ENCODE measurements at places on chromosomes 3 and 15.

GRCh38 chr3:4930501-4930900, 48.7 kb upstream of the BHLHE40 start:
- no peak for DNase-seq

GRCh38 chr3:47359323-47359722, 21.5 kb upstream of the PTPN23 start:
- no peak for DNase-seq

DNA sequence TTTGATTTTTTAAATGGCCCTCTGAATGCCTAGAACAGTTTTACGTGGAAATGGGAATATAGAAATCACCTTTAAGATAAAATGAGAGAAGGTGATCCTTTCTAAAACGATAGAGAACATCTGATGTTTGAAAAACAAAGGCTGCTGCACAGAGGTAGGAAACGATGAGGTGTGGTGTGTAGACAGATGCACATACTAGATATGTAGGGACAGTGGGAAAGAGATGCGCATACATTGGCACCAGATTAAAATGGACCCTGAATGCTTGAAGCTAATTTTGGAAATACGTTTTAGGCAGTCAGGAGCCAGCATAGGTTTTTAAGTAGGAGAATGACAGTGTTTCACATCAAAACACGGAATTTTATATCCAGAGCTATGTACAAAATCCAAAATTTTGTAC, 29.0 kb downstream of the MAP6D1 start:
- no peak for DNase-seq

- no peak for DNase-seq
Observed at GRCh38 chr15:68025835-68026424, 28.2 kb upstream of the PIAS1 start.

- no peak for DNase-seq
Observed at GRCh38 chr3:178415384-178415783, 120.9 kb upstream of the KCNMB2 start.

GRCh38 chr15:61146091-61146930, 82.8 kb downstream of the RORA start:
- no peak for DNase-seq

DNA sequence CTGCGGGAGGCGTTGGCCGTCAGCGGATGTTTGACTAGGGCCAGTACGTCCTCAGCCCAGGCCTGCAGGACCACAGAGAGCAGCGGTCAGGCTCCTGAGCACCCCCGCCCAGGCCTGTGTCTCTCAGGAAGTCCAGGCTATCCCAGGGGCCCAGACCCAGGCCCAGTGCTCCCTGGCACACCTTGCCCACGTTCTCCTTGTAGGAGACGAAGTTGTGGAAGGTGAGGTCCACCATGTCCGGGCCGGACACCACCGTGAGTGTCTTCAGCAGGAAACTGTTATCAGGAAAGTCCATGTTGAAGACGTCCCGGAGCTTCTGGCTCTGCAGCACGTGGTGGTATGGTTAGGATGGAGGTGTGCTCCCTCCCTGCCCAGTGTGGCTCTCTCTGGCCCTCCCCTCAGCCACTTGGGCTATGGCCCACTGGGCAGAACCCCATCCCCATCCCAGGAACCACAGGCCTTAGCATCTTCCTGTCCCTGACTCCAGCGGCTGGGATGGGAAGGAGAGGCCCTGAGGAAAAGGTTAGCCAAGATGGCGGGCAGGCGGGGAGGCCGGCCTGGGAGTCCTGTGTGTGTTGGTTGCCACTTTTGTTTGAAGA, 5.3 kb downstream of the PLCB2 start:
- no peak for DNase-seq

DNA sequence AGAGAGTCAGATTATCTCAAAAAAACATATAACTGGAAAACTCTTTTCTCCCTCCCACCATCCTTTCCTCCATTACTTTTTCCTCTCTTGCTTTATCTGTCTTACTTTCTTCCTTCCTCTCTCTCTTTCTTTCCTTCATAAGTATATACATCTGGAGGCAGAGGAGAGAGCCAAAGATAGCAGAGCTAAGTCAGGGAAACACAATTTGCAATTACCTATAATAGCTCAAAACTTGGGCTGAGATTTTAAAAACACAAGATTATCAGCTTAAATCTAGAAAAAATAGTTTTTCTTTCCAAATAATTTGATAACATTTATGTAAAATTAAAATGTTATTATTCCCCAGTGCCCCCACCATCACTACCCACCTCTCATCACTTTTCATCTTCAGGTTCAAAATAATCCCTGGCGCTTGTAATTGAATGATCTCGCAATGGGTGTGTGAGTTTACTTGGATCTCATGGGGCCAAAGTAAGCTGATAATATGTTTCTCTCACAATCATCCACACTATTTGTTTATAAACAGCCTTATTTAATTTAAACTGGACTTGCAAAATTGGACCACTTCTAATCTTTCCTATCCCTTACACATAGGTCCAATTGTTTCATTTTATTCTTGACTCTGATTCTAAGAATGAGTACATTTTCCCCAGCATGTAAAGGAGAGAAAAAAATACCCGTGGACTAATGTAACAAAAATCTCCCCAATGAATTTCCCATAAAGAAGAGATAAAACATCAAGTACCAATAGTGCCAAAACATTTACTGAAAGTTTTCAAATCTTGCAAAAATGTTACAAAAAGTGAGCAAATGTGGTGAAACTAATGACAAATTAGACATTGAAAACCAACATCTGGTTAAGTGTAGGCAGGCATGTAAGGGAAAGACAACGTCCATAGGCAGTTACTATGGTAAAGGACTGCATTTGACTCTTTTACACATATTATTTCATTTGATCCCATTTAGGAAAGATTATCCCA, 236.9 kb downstream of the DTWD1 start:
- no peak for DNase-seq

DNA sequence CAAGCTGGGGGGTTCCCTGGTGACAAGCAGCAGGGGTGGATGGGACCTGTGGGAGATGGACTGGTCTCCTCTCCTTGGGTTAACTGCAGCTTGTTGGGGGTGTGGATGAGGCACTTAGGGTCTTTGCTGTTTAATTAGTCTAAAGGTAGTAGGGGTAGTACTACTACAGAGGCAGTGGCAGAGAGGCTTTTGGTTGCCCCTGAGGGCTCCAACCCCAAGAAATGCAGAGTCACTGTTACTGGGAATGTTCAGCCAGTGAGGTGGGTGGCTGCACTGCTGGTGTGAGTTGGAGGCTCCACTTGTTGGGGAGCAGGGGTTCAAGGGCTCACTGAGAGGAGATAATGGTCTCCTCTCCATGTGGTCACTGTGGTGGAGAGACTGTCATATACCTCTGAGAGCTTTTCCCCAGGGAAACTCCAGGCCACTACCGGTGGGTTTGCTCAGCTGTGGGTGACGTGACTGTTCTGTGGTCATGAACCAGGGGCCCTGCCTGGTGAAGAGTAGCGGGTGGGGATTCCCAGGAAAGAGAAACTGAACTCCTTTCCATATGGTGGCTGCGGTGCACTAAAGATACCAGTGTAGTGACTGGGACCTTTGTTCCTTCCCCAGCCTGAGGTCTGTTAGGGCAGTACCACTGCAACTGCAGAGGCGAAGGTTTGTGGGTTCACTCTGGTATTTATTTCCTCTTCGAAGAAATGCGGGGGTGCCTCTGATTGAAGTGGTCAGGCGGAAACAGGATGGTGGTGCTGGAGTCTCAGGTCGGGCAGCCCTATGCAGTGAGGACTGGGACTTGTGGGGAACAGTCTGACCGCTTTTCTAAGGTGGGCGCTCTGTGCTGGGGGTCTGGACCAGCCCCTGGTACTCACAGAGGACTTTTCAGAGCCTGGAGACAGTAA, 68.9 kb upstream of the TNFSF10 start:
- peak; percentile 95 for DNase-seq

DNA sequence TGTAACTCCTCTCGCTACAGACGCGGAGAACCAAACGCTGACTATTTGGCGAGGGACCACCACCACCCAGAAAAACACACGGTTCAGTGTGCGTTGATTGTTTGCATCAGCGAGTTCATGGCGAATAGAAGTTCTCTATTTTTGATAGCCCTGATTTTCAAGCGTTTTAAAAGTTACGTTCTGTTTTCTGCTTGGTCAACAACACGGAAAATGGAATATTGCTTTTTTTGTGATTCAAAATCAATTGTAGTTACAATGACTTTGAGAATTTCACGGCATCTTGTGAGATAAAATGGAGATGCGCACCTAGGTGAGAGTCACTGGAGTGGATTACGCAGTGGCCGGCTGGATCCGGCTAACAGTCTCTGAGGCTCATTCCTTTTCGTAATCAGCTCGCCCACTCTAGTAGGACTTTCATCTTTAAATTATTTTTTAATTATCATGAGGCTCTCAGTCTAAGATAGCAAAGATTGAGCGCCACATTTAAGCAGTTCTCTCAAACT, 54.8 kb downstream of the CCDC54 start:
- DNase-seq = no peak

DNA sequence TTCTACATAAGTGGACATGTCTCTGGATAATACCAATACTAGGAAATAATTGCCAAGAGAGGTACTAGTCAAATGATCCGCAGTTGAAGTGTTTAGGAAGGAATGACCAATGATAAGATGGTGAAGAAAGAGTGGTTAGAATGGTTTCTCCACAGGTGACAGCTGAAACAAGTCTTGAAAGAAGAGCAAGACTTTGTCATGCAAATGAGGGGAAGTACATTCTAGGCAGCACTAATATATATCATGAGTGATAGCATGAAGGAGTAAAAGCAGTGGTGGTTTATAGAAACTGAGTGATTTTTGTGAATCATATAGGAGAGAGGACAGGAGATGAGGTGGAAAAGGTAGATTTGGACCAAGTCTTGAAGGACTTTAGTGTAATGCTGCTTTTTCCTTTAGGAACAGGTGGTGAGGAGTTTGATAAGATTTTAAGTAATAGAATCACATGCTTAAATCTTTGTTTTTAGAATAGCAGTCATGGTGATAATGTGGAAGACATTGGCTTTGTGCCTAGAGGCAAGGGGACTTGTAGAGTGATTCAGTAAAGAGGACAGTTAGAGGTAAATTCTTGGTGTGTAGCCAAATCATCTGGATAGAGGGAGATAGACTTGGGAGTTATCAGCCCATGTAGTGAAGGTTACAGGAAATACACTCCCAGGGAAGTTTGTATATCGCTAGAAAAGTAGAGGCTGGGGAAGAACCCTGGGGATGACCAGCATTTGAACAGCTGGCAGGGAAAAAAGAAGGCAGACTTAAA, 31.9 kb downstream of the SLMAP start:
- no peak for DNase-seq

DNA sequence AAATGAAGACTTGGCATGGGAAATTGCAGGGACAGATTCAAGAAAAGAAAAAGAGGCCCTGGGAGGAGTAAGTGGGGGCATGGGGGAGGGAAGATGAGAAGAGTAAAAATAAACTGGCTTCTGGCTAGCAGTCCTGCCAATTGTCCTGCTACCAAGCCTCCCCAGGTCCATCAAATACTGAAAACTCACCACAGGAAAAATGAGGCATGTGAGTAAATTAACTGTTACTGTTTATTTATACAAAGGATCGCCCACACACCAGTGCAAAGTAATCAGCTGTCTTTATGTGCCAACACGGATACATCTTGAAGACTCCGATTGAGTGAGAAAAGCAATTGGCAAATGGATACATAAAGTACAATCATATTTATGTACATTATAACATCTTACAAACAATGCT, 10.7 kb upstream of the KLHL25 start:
- DNase-seq = no peak

DNA sequence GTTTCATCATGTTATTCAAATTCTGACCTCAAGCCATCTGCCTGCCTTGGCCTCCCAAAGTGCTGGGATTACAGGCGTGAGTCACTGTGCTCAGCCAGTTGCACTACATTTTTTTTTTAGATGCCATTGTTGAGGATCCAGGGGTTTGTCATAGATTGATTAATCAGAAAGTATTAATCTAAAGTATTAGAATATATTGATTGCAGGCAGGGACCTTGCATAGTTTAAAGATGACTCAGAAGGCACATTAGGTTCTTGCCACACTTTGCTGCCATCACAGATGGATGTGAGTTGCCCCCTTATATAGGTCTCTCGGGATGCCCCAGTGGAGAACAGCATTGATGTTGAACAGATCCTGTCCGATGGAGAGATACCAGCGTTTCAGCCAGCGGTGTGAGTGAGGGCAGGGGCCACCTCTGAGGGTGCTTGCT, 41.1 kb downstream of the IGF1R start:
- DNase-seq = no peak

DNA sequence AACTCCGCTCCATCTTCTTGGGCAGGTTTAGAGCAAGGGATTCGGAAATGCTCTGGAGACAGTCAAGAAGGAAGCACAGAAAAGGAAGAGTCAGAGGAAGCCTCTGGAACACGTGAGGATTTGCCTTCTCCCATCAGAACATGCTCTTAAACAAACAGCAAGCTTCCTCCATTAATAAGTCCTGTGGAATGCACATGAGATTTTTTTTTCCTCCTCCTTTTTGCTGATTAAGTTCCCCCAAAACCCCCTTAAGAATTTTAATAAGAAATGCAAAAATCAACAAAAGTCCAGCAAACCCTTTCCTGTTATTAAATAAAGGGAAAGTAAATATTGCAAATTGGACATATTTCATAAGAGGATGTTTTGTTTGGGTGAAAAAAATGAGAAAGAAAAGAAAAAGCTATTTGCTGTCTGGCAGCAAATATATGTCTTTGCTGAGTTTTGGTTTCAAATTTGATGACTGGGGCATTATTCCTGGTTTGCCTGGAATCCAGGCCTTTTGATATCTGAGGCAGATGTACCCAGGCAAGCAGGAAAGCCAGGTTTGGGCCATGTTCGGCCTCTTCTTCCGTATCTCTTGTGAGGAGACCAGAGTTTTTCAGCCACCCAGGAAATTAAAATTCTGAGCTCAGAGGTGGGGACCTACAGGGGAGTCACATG, 7.9 kb upstream of the TSEN2 start:
- no peak for DNase-seq

GRCh38 chr3:135558150-135558783, 407.3 kb upstream of the PPP2R3A start:
- no peak for DNase-seq

- DNase-seq = no peak
Observed at GRCh38 chr3:185715091-185715490, 109.8 kb downstream of the IGF2BP2 start.

- DNase-seq = no peak
Observed at GRCh38 chr15:59371458-59372351, 966 bp downstream of the MYO1E start.

DNA sequence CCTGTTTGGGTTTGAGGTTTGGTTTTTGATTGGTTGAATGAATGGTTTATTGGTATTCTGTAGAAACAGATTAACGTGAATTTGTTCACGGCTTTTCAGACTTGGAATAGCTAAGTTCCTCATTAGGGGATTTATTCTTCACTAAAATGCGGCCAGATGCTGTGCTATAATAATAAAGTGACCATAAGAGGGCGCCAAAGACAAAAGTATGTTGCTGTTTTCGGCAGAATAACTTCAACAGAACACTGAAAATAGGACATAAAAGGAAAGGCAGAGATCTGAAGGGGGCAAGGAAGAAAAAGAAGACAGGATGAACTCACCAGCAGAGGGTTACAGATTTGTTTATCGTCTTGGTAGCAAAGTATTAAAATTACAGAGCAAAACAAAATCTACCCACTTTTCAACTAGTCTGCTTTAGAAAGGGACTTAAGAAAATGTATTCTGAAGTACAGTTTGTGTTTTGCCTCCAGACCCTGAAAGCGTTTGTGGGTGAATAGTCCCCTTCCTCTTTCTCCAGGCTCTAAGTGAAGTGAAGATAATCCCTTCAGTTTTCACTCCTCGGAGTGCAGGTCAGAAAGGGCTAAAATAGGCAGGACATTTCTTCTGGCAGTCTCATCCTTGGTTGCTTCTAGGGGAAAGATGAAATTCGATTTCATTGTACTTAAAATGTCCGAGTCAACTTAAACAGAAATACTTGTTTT, 147.6 kb downstream of the IL20RB start:
- no peak for DNase-seq

All from activated CD4-positive, alpha-beta memory T cell treated with anti-CD3 and anti-CD28 coated beads for 36 hours (primary cell).